Prostate gland (tissue), 2 donors: ENCODE measurements at places on chromosomes 3 and 15.

- no peaks in the 10 kb centered on the region for H3K4me1 ChIP-seq
- no peak overlapping the region for H3K27ac ChIP-seq
- no peak overlapping the region for H3K4me3 ChIP-seq
- H3K36me3 ChIP-seq = no peaks in the 10 kb centered on the region
Observed at GRCh38 chr3:143784446-143784845, 63.8 kb downstream of the SLC9A9 start.

- no peaks in the 10 kb centered on the region for H3K36me3 ChIP-seq
- peaks cover 3% of the 10 kb centered on the region for H3K4me1 ChIP-seq
- H3K27ac ChIP-seq = no peak overlapping the region
- H3K4me3 ChIP-seq = peak overlapping the region; percentile 2
- DNase-seq = no peak
Observed at GRCh38 chr3:12875857-12876836, 34.8 kb upstream of the RPL32 start.

- H3K27me3 ChIP-seq = no peaks in the 10 kb centered on the region
- no peak overlapping the region for H3K4me3 ChIP-seq
- H3K27ac ChIP-seq = no peak overlapping the region
- DNase-seq = no peak
- no peaks in the 10 kb centered on the region for H3K36me3 ChIP-seq
Observed at GRCh38 chr15:52745326-52746161, 44.6 kb downstream of the ONECUT1 start.

DNA sequence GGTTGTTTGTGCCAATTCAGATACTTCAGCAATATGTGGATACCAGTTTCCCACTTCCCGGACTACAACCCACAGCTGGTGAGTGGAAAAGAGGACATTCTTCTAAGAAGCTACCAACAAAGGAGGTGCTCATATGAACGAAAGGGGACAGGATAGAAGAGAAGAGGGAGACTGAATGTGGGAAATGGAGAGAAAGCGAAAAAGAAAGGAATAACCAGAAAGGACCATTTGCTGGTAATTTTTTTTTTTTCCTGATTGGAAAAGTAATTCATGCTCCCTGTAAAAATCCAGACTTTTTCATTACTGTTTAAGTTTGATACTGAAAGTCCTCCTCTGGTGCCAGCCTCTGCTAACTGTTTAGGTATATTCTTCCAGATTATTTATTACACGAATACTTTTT, 1.5 kb upstream of the CHAC1 start:
- H3K27ac ChIP-seq = no peak overlapping the region
- H3K36me3 ChIP-seq = no peaks in the 10 kb centered on the region
- no peaks in the 10 kb centered on the region for H3K27me3 ChIP-seq
